B cell (primary cell): ENCODE measurements at places on chromosomes 4 and X. TPM values are rescaled to one million over a fixed set of nuclear protein-coding genes. Genes with fewer than 3 reads are reported as not detected.

- peak; percentile 39 for DNase-seq
- peaks cover 3% of the 10 kb centered on the region for H3K36me3 ChIP-seq
- no peak overlapping the region for H3K27ac ChIP-seq
- no peaks in the 10 kb centered on the region for H3K27me3 ChIP-seq
- no peaks in the 10 kb centered on the region for H3K4me1 ChIP-seq
Measured at GRCh38 chrX:47637546-47638195, 7.9 kb upstream of the CFP start.

Gene FHIP1A
- 0.46 and 0.76 TPM in 2 replicates for total RNA-seq

Gene CPLX1
- not detected in 2 replicates for total RNA-seq

- H3K27me3 ChIP-seq = no peaks in the 10 kb centered on the region
- H3K4me1 ChIP-seq = no peaks in the 10 kb centered on the region
- no peaks in the 10 kb centered on the region for H3K36me3 ChIP-seq
Measured at GRCh38 chr4:36024901-36025660, 219.2 kb downstream of the ARAP2 start.

DNA sequence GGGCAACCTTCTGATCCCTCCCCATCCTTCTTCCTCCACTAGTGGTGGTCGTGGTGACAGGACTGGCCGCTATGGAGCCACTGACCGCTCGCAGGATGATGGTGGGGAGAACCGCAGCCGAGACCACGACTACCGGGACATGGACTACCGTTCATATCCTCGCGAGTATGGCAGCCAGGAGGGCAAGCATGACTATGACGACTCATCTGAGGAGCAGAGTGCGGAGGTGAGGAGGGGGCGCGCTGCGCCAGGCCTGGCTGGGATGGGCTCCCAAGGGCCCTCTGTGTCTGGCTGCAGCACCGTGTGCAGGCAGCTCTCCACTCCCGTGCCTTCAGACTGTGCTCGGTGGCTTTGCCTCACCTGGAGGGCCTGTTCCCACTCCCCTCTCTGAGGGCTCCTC lies 24.3 kb downstream of the RBM10 start:
- no peak overlapping the region for H3K27ac ChIP-seq
- no peak overlapping the region for H3K4me3 ChIP-seq
- no peaks in the 10 kb centered on the region for H3K27me3 ChIP-seq
- no peak for DNase-seq

GRCh38 chrX:109398061-109398460 lies 83.8 kb downstream of the GUCY2F start:
- H3K4me3 ChIP-seq = no peak overlapping the region
- H3K27ac ChIP-seq = no peak overlapping the region
- DNase-seq = no peak
- H3K36me3 ChIP-seq = no peaks in the 10 kb centered on the region

GRCh38 chr4:3679071-3679825 lies 86.9 kb upstream of the ADRA2C start:
- no peak overlapping the region for H3K27ac ChIP-seq
- no peaks in the 10 kb centered on the region for H3K4me1 ChIP-seq

DNA sequence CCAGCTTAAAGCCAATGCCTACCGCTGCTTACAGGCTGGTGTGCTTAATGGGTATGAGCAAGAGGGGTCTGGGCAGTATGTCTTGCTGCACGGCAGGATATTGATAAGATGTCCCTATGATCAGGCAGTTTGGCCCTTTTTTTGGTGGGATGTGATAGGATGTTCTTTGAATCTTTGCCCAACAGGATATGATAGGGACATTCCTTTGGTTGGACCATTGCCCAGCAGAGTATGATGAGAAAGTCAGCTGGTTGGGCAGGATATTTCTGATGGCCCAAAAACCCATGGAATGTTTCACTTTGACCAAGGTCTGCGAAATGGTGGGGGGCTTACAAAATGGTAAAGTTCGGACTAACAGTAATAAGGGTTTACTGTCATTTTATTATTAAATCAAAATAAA lies 1060.6 kb downstream of the STIM2 start:
- no peak for DNase-seq
- H3K27me3 ChIP-seq = no peaks in the 10 kb centered on the region
- no peak overlapping the region for H3K4me3 ChIP-seq
- H3K27ac ChIP-seq = no peak overlapping the region
- H3K36me3 ChIP-seq = no peaks in the 10 kb centered on the region

DNA sequence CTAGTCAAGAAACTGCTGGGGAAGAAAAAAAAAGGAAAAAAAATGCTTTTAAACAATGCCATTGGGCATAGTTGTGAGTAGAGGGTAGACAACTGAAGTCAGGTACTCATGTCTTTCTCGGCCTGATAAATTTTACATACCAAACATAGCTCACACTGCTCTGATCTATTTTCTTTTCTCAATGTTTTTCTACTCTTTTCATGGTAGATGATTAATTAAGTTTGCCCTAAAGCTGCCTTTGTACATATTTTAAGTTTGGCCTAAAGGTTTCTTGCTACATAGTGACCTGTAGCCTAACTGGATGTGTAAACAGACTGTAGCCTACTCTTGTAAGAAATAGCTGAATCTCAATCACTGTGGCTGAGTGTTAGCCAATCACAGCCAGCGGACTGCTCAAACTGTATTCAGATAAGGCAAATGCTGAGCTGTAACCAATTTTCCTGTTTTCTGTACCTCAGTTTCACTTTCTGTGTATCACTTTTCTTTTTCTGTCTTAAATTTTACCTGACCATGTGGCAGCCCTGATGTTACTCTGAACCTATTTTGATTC lies 121.0 kb downstream of the PCDH10 start:
- no peaks in the 10 kb centered on the region for H3K36me3 ChIP-seq
- H3K4me3 ChIP-seq = no peak overlapping the region
- no peaks in the 10 kb centered on the region for H3K27me3 ChIP-seq

Gene SMR3A
- total RNA-seq = not detected in 2 replicates

Gene TCEAL5
- total RNA-seq = not detected in 2 replicates

GRCh38 chr4:145563293-145563985 lies 55.7 kb upstream of the MMAA start:
- H3K36me3 ChIP-seq = no peaks in the 10 kb centered on the region
- no peak overlapping the region for H3K4me3 ChIP-seq
- DNase-seq = no peak
- H3K27ac ChIP-seq = no peak overlapping the region
- peaks cover 5% of the 10 kb centered on the region for H3K27me3 ChIP-seq

Gene PCDH7
- not detected in 2 replicates for total RNA-seq

DNA sequence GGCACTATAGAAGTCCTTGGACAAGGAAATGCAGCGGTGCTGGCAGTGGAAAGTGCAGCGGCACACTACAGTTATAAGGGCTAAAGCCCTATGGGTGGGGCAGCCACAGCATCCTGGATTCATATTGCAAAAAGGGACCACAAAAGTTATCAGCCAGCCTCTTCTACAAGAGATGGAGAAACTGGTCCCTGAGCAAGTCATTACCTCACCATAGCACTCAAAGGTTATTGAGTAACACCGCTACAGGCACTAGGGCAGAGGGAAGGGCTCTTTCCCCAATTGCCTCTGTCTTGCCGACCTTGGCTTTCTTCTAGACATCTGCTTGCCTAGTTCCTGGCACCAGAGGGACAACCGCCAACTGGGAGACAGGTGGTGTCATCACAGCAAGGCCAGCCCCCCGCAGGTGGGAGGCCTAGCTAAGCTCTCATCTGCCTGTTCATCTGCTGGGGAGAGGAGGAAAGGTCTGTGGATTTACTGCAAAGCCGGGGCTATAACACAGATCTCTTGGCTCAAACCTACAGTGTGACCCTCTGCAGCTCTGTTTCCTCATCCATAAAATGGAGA lies 600.0 kb downstream of the BCOR start:
- no peak overlapping the region for H3K27ac ChIP-seq
- no peak for DNase-seq
- H3K4me3 ChIP-seq = no peak overlapping the region
- H3K36me3 ChIP-seq = no peaks in the 10 kb centered on the region

- no peak overlapping the region for H3K4me3 ChIP-seq
- H3K27ac ChIP-seq = no peak overlapping the region
- no peaks in the 10 kb centered on the region for H3K27me3 ChIP-seq
- H3K4me1 ChIP-seq = no peaks in the 10 kb centered on the region
- no peak for DNase-seq
- no peaks in the 10 kb centered on the region for H3K36me3 ChIP-seq
Measured at GRCh38 chr4:176833400-176834175, 40.9 kb upstream of the VEGFC start.

DNA sequence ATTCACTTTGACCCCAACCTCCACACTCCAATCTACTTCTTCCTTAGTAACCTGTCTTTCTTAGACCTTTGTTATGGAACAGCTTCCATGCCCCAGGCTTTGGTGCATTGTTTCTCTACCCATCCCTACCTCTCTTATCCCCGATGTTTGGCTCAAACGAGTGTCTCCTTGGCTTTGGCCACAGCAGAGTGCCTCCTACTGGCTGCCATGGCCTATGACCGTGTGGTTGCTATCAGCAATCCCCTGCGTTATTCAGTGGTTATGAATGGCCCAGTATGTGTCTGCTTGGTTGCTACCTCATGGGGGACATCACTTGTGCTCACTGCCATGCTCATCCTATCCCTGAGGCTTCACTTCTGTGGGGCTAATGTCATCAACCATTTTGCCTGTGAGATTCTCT lies 344 bp downstream of the OR13H1 start:
- no peak overlapping the region for H3K4me3 ChIP-seq
- H3K27me3 ChIP-seq = no peaks in the 10 kb centered on the region
- H3K27ac ChIP-seq = no peak overlapping the region
- DNase-seq = no peak

GRCh38 chr4:67291644-67292043 lies 253.7 kb downstream of the CENPC start:
- H3K27ac ChIP-seq = no peak overlapping the region
- no peaks in the 10 kb centered on the region for H3K27me3 ChIP-seq
- H3K36me3 ChIP-seq = no peaks in the 10 kb centered on the region
- no peak overlapping the region for H3K4me3 ChIP-seq
- DNase-seq = no peak

Gene SPANXA2
- not detected in 2 replicates for total RNA-seq

Gene CPZ
- total RNA-seq = not detected in 2 replicates

DNA sequence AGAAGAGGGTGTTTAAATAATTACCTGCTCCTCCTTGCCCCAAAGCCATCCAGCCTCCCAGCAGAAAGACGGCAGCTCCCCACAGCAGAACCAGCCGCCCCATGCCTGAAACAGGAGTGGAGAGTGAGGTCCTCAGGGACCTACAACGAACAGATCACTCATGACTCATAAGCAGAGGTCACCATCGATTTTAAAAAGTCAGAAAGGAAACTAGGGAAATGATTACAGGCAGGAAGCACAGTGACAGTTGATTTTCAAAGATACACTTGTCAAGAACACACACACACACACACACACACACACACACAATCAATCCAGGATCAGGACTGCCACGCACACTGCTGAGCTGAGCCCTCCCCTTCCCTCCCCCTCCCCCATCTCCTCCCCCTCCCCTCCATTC lies at the start of gene CRLF2:
TSS of gene CRLF2 (minus strand) at position 118 of the 400 bp plus-strand sequence. CDS start at position 103, 15 bp downstream.
- H3K27ac ChIP-seq = no peak within 1 kb of the TSS
- DNase-seq = peak; percentile 36
- no peak within 1 kb of the TSS for H3K4me3 ChIP-seq
- no peaks in the 10 kb centered on the region for H3K36me3 ChIP-seq
- H3K4me1 ChIP-seq = peaks cover 18% of the 10 kb centered on the region
- no peaks in the 10 kb centered on the region for H3K27me3 ChIP-seq

GRCh38 chrX:96126182-96126581 lies 558.5 kb upstream of the DIAPH2 start:
- H3K27ac ChIP-seq = no peak overlapping the region
- no peak overlapping the region for H3K4me3 ChIP-seq
- H3K4me1 ChIP-seq = no peaks in the 10 kb centered on the region
- no peaks in the 10 kb centered on the region for H3K27me3 ChIP-seq
- no peak for DNase-seq

Gene CT45A9
- total RNA-seq = not detected in 2 replicates

DNA sequence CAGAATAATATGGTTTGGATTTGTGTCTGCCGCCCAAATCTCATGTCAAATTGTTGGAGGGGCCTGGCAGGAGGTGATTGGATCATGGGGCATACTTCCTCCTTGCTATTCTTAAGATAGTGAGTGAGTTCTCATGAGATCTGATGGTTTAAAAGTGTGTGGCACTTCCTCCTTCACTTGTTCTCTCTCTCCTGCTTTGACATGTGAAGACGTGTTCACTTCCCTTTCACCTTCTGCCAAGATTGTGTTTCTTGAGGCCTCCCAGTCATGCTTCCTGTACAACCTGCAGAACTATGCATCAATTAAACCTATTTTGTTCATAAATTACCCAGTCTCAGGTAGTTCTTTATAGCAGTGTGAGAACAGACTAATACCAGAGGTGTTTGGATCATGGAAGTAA lies 325.7 kb upstream of the GIMD1 start:
- no peak for DNase-seq
- no peaks in the 10 kb centered on the region for H3K27me3 ChIP-seq
- no peaks in the 10 kb centered on the region for H3K36me3 ChIP-seq
- no peak overlapping the region for H3K4me3 ChIP-seq
- H3K27ac ChIP-seq = no peak overlapping the region
- no peaks in the 10 kb centered on the region for H3K4me1 ChIP-seq

- no peak for DNase-seq
- H3K4me3 ChIP-seq = no peak overlapping the region
Measured at GRCh38 chr4:114296126-114296525, 302.5 kb upstream of the UGT8 start.

GRCh38 chr4:133151691-133152329 lies 2.7 kb downstream of the PCDH10 start:
- H3K4me1 ChIP-seq = peaks cover 8% of the 10 kb centered on the region
- no peak overlapping the region for H3K4me3 ChIP-seq
- H3K27ac ChIP-seq = no peak overlapping the region

- H3K27ac ChIP-seq = peak overlapping the region; percentile 65
- H3K36me3 ChIP-seq = no peaks in the 10 kb centered on the region
- DNase-seq = peak; percentile 75
- H3K4me1 ChIP-seq = peaks cover 48% of the 10 kb centered on the region
- H3K27me3 ChIP-seq = no peaks in the 10 kb centered on the region
- H3K4me3 ChIP-seq = no peak overlapping the region
Measured at GRCh38 chr4:70713453-70714078, 8.2 kb upstream of the RUFY3 start.

- H3K27me3 ChIP-seq = no peaks in the 10 kb centered on the region
- H3K36me3 ChIP-seq = no peaks in the 10 kb centered on the region
- no peak overlapping the region for H3K27ac ChIP-seq
- DNase-seq = no peak
- no peak overlapping the region for H3K4me3 ChIP-seq
Measured at GRCh38 chr4:181966104-181966551, 277.1 kb upstream of the TENM3 start.

Gene ASMT
- total RNA-seq = 0.66 TPM in 1 of 2 replicates, not detected in the other

GRCh38 chr4:148561467-148561866 lies 119.3 kb upstream of the NR3C2 start:
- no peak overlapping the region for H3K27ac ChIP-seq
- no peaks in the 10 kb centered on the region for H3K4me1 ChIP-seq
- no peaks in the 10 kb centered on the region for H3K36me3 ChIP-seq
- DNase-seq = no peak
- H3K27me3 ChIP-seq = no peaks in the 10 kb centered on the region

- H3K27me3 ChIP-seq = no peaks in the 10 kb centered on the region
- H3K4me3 ChIP-seq = no peak overlapping the region
- H3K27ac ChIP-seq = no peak overlapping the region
- H3K4me1 ChIP-seq = no peaks in the 10 kb centered on the region
- no peak for DNase-seq
- H3K36me3 ChIP-seq = no peaks in the 10 kb centered on the region
Measured at GRCh38 chrX:118554511-118554910, 58.9 kb downstream of the DOCK11 start.

GRCh38 chr4:160020804-160021203 lies 917.9 kb downstream of the RAPGEF2 start:
- no peak overlapping the region for H3K4me3 ChIP-seq
- no peak overlapping the region for H3K27ac ChIP-seq
- H3K4me1 ChIP-seq = no peaks in the 10 kb centered on the region
- H3K36me3 ChIP-seq = no peaks in the 10 kb centered on the region

GRCh38 chr4:109355835-109356234 lies 53.4 kb upstream of the COL25A1 start:
- H3K27me3 ChIP-seq = no peaks in the 10 kb centered on the region
- no peak overlapping the region for H3K4me3 ChIP-seq
- no peak for DNase-seq
- no peaks in the 10 kb centered on the region for H3K36me3 ChIP-seq
- H3K27ac ChIP-seq = no peak overlapping the region
